ENCODE measurements at places on chromosomes 6 and 20.

- no peak for DNase-seq
These were observed 78.0 kb downstream of the TRMT11 start for GRCh38 chr6:126064257-126064747.

GRCh38 chr6:3053231-3053508, 15.1 kb upstream of the RIPK1 start:
- peak; percentile 26 for DNase-seq

- no peak for DNase-seq
These were observed 30.7 kb downstream of the CDK19 start for GRCh38 chr6:110784610-110784979.

GRCh38 chr20:37737826-37738420, 44.1 kb downstream of the CTNNBL1 start:
- no peak for DNase-seq

GRCh38 chr6:16841241-16841640, 80.0 kb upstream of the ATXN1 start:
- no peak for DNase-seq

- DNase-seq = no peak
These were observed 793.9 kb downstream of the QKI start for GRCh38 chr6:164208371-164208770.

- DNase-seq = peak; percentile 44
These were observed 90.6 kb downstream of the C6orf118 start for GRCh38 chr6:165218829-165219228.
